Psoas muscle (tissue), 8 donors: ENCODE measurements at places on chromosomes 12 and 14. TPM values are rescaled to one million over a fixed set of nuclear protein-coding genes. Genes with fewer than 3 reads are reported as not detected.
A peak's percentile ranks its signal among the peaks of the same experiment; 100 is the strongest.

STAB2 gene
- total RNA-seq = not detected

BEGAIN gene
- 1.0 TPM for total RNA-seq

DNA sequence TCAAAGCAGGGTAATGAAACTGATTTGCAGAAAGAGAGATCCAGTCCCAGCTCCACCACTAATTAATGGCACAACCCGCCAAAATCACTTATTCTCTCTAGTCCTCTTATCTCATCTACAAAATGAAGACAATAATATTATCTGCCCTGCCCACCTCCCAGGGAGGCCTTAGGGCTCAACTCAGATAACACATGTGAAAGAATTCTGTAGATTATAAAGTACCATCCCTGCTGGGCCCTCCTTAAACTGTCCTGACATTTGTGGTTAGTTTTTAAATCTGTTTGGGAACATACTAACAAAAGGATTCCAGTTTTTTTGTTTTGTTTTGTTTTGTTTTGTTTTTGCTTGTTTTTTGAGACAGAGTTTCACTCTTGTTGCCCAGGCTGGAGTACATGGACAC lies 7.3 kb downstream of the POMT2 start:
- DNase-seq = no peak

DNA sequence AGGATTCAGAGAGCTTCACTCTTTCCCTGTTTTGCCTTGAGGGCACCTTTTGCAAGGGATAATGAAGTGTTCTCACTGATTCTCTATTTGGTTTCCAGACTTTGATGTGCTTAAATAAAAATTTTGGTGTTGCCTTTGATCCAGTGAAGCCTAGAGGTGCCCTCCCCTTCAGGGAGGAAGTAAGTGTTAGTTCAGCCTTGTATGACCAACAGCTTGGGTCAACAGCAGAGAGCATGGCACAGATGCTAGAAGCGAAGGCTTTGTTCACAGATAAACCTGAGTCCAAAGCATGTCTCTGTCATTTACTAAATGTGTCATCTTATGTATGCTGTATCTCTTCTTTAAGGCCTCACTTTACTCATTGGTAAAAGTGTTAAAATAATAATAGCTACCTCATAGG lies 52.8 kb upstream of the STXBP6 start:
- no peak for DNase-seq

CIROP gene
- not detected for total RNA-seq

- DNase-seq = no peak
Observed at GRCh38 chr14:60509438-60510253, 700 bp downstream of the SIX6 start.

- DNase-seq = no peak
Observed at GRCh38 chr12:122171399-122171798, 2.6 kb downstream of the IL31 start.

DNA sequence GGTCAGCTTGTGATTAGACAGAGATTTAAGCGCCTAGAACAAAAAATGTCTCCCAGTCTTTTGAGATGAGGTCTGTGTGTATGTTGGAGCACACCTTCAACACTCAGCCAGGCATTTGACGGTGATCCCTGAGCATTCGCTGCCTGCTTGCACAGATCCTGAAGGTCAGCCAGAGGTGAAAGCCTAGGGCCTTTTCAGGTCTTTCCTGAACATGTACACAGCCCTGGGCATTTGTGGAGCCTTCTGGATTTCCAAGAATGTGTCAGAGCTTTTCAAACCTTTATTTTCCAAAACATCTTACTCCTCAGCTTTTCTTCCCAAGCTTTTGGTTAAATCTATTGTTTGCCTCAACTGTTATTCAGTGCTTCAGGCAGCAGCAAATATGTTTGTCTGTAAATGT lies 59.1 kb upstream of the AMN start:
- DNase-seq = no peak

DNA sequence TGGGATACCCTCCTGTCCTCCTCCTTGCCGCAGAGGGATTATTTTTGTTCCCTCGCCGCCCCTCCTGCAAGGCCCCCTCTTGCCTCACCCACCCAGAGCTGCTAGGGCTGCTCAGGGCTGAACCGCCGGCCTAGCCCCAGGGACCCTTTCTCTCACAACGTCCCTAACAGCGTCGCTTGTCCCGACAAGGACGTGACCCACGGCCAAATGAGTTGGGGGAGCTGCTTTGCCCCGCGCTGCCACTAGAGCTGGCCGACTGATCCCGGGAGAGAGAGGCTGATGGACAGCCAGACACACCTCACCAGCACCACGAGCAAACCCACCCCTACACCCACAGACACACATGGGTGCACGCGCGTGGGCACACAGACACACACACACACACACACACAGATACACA lies 154.6 kb upstream of the ALG10B start:
- no peak for DNase-seq

GRCh38 chr12:68943848-68944247 lies 10.9 kb upstream of the CPM start:
- DNase-seq = no peak

MMAB gene
- total RNA-seq = 42.1 TPM

DNA sequence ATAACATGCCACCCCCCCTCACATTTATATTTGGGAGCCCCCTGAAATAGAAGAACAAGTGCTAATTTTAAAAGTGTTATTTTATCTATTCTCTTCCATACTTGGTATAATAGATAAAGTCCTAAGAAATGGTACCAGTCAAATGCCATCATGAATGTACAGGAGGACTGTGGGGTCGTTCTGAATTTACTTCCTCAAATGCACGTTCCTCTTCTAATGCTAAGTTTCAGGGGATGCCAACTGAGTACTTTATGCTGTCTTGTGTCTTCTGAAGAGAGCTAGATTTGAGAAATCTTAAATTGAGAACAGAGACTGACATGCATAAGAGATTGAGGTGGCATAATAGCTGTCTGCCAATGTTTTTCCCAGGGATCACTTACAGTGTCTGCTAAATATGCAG lies 59.0 kb downstream of the CFAP54 start:
- no peak for DNase-seq

SIVA1 gene
- total RNA-seq = 83.9 TPM

DNA sequence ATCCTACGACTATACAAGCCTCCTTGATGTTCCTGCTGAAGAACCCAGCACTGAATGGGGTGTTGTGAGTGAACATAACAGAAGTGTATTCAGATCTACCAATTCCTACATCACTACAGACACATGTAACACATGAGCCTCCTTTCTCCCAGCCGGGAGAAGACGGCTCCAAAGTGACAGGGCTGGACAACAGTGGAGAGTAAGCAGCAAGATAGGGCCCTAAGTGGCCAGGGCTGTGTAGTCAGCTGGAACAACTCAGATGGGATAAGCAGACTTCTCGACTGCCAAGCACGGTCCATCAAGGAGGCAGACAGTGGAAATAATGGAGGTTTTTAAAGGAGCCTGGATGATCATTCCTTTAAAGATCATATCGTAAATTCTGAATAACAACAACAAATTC lies 73.5 kb downstream of the TTC7B start:
- no peak for DNase-seq

SLC39A5 gene
- total RNA-seq = not detected

- peak; percentile 42 for DNase-seq
Observed at GRCh38 chr12:108884116-108885012, 4.5 kb downstream of the DAO start.

DNA sequence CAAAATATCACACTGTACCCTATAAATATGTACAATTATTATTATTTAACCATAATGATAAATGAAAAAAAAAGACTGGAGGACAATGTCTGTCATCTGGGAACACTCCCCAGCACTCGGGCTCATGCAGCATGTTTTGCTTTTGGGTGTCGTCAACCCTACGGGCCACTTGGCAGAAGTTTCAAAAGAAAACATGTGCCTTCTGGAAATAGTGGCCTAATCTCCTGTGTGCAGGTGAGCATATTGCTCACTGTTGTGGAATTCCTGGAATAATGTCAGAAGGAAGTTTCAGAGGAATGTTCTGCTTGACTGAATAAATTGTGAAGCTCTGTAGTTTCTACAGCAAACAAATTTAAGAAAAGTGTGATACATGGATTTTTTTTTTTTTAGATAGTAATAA lies 298.3 kb downstream of the SSPN start:
- no peak for DNase-seq

- DNase-seq = peak; percentile 90
Observed at GRCh38 chr12:123494124-123494851, 36.3 kb downstream of the SNRNP35 start.

GRCh38 chr12:95790033-95790916 lies at the start of gene NTN4:
Gene NTN4, minus strand, starts transcription at chr12:95790764. Its CDS starts 455 bp downstream, at chr12:95790309.
- peak; percentile 53 for DNase-seq

SLC5A8 gene
- not detected for total RNA-seq

DNA sequence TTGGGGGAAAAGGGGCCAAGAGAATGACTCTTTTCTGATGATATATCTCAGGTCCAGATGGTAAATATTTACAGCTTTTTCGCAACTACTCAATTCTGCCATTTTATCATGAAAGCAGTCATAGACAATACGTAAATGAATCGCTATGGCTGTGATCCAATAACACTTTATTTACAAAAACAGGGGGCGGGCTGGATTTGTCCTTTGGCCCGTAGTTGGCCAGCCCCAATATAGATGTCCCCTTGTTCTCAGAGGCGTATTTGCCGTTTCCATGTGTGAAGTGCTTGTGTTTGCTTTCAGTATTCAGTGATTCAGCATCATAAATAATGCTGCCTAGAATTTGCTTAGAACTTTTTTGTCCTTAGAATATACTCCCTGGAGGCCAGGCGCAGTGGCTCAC lies 77.2 kb downstream of the CCDC92 start:
- DNase-seq = no peak

DNA sequence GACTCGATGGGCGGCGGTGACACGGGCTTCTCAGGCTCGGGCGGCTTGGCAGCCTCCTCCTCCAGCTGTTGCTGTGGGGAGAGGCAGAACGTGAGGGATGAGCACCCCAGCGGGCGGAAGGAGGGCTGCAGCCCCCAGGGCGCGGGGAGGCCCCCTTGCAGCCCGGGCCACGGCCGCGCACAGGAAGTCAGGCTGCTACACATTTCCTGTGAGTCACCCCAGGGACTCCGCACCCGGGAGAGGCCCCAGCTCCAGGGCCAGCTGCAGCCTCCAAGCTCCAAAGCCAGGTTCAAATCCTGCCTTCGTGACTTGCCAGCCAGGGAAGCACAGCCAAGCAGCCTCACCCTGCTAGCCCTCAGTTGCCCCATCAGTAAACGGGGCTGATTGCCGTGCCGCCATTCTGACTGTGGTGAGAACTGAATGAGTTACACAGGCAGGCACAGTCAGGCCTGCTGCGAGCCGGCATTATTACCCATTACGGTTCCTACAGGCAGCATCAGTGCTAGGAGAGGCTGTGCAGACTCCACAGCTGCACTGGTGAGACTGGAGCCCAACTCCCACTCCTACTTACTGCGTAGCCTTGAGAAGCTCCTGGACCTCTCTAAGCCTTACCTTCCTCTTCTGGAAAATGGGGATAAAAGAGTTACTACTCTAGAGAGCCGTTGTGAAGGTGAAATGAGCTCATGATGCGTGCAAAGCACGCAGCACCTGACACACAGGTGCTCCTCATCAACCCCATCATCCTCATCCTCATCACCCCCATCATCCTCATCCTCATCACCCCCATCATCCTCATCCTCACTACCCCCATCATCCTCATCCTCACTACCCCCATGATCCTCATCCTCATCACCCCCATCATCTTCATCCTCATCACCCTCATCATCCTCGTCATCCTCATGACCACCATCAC lies 100.9 kb downstream of the NCOR2 start:
- peak; percentile 75 for DNase-seq

GRCh38 chr12:112833939-112834338 lies 42.4 kb downstream of the RPH3A start:
- DNase-seq = no peak

LHX5 gene
- total RNA-seq = not detected

- DNase-seq = no peak
Observed at GRCh38 chr12:121190523-121191031, 19.4 kb upstream of the P2RX4 start.

GRCh38 chr12:7221486-7221885 lies 32.0 kb downstream of the PEX5 start:
- no peak for DNase-seq

FITM1 gene
- 72.8 TPM for total RNA-seq

DNA sequence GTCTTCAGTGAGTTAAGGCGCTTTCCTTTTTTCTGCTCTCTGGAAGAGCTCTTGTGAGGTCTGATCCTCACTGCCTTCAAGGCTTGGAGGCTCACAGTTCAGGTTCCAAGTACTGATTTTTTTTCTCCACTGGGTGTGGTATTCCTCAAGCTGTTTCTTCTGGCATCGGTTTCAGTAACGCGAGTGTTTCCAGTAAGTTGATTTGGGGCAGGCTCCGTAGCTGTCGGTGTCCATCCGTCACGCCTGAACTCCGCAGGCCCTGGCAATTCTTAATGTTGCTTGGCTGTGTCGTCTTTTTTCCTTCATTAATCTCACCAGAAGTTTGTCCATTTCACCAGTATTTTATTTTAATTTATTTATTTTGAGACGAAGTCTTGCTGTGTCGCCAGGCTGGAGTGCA lies 30.6 kb downstream of the LRCOL1 start:
- no peak for DNase-seq

FGF23 gene
- not detected for total RNA-seq

OTOGL gene
- total RNA-seq = not detected
